Spleen (tissue), 13 donors: ENCODE measurements at places on chromosomes 16 and 17.

- DNase-seq: no peak
Observed at GRCh38 chr17:41428591-41429291, 4.4 kb upstream of the KRT37 start.

DNA sequence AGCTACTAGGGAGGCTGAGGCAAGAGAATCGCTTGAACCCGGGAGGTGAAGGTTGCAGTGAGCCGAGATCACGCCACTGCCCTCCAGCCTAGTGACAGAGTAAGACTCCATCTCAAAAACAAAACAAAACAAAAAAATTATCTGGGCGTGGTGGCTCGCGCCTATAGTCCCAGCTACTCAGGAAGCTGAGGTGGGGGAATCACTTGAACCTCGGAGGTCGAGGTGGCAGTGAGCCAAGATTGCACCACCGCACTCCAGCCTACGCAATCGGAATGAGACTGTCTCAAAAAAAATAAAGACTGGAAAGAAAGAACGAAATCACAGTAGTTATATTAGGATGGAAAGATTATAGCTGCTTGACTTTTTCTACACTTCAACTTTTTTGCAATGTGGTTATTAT lies 18.9 kb downstream of the COG1 start:
- no peak for DNase-seq

DNA sequence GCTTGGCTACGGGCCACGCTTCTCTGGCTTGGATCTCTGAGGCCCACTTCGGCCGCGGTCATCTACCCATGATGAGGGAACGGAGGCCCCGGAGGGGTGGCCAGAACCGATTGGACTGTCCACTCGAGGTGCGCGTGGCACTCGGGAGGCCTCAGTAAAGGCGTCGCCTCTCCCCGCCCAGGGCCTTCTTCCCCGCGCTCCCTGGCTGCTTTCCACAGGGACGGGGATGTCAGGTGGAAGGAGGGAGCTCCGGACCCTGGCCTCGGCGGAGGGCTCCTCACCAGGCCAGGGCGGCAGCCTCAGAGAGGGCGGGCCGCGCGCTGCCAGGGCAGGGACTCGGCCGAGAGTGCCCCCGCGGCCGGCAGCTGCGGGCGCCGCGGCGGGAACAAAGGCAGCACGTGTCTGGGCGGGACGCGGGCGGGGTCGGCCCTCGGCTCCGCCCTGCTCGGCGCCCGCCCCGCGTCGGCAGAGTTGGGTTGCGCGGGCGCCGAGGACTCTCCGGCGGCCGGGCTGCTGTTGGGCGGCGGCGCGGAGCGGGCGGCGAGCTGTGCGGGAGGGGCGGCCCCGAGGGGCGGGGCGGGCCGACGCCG lies 587 bp upstream of the CDK5R1 start:
- DNase-seq: peak; percentile 94

DNA sequence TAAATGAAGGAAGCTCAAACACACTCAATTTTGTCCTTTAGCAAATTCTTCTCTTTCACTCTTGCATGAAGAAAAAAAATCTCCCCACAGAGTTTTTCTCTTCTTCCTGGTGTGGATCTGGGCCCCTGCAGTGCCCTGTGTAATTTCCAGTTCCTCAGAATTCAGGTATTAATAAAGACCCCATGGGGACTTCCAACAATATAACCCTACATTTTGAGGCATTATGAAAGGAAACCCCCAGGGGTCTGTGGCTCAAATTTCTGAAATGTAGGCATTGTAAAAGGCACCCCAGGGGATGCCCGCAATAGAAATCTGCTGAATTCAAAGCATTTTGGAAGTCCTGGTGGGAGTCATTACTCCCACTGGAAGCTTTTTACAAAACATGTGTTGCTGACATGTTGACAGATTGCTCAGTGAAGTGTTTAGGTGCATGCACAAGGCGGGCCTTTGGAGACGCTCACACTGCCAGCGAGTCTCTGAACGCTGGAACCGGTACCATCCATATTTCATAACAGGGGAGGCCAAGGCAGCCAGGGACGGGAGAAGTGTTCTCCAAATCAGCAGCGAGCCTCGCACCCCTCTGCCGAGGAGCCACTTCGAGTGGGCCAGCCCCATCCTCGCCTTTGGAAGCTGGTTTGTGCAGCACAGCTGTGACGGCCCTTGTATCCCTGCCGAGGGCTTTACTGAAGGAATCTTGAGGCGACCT lies 154.0 kb downstream of the ZNF423 start:
- no peak for DNase-seq

GRCh38 chr17:72795941-72796340 lies 296.5 kb downstream of the SLC39A11 start:
- DNase-seq: no peak

GRCh38 chr17:72240333-72240732 lies 119.5 kb downstream of the SOX9 start:
- DNase-seq: no peak
